ENCODE measurements at places on chromosomes 4 and X.
A peak's percentile ranks its signal among the peaks of the same experiment; 100 is the strongest.

GRCh38 chrX:45697591-45697990 is 496.9 kb upstream of the DIPK2B start:
- peak; percentile 58 for DNase-seq

- DNase-seq: no peak
Observed at GRCh38 chr4:121674696-121675095, 22.1 kb downstream of the ANXA5 start.

DNA sequence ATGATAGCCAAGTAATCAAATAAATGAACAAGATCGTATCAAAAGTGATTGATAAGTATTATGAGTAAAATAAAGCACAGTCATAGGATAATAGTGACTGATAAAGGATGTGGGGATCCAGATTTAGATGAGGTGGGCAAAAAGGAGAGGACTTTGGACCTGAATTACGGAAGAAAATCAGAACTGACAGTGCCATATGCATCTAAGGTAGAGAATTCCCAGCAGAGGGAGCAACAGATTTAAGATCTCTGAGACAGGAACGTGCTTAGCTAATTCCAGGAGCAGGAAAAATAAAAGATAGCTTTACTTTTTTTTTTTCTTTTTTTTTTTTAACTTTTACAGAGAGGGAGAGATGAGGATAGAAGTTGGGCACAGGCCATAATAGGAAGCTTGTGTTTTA is 189.9 kb downstream of the NWD2 start:
- no peak for DNase-seq

DNA sequence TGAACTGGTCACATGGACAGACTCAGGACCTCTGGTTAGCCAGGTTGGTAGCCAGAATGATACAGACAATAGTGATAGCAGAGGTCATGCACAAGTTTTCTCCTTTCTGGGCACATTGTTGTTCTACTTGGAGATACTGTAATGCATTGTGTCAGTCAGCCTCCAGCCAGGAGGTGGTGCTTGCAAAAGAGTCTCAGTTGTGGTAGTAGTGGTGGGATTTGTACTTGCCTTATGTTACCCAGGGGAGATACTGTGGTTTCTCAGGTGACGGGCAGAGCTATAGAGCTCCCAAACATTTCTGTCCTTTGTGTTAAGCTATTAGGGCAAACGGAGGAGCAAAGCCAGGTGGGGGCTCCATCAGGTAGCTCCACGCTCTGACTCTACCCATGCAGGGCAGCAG is 190.5 kb downstream of the STPG2 start:
- DNase-seq: no peak

DNA sequence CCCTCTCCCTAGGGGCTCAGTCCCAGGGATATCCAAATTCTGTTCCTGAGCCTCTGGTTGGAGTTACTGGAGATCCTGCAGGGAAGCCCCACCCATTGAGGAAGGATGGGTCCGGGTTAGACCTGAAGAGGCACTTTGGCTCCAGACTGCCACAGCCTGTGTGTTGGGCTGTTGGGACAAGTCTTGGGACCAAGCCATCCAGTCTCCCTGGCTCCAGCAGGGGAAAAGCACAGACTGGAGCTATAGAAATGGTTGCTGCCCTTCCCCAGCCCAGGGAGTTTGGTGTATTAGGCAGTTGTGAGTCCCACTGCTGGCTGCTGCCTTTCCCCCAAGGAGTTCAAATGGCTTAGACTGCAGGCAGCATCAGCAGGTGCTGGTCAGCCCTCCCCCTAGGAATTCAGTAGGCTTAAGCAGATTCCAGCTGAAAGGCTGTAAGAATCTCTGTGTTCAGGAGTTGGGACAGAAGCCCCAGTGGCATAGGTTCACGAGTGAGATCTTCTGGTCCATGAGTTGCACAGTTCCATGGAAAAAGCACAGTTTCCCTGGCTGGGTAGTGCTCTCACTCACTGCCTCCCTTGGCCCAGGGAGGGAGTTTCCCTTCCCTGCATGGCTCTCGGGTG is 344.0 kb upstream of the EPHA5 start:
- DNase-seq: no peak

DNA sequence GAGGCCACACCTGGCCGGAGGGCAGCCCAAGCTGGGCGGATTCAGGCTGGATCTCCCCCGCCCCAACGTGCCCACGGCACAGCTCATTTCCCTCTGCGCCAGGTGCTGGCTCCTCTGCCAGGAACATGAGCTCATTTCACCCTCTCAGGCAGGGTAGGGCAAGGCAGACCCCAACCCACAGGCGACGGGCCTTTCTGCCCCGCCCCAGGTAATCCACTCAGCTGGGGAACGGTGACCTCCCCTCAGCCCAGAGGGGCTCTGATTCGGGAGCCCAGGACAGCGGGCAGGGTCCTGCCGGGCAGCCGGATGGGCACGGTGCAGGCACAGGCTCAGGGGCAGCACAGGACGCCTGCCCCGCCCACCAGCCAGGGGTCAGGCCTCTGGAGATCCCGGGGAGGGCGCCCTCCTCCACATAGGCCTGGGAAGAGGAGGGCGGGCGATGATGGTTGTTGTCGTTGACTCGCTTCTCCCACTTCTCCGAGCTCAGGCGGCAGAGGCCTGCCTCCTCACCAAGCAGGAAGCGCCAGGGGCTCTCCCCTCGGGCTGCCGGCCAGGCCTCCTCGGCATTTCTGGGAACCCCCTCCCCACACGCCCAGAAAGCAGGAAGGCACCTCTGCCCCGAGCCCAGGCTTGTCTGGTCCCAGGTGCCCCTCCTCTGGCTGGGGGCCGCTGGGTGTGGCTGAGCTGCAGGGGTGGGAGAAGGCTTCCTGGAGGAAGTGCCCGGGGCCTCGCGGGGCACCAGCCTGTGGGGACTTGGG is 31.1 kb downstream of the TACC3 start:
- DNase-seq: no peak
